Fibroblast of lung (primary cell): ENCODE measurements at places on chromosomes 5 and 9. TPM values are rescaled to one million over a fixed set of nuclear protein-coding genes. Genes with fewer than 3 reads are reported as not detected.

- no peak overlapping the region for H3K4me3 ChIP-seq
- no peaks in the 10 kb centered on the region for H3K4me1 ChIP-seq
- no peaks in the 10 kb centered on the region for H3K36me3 ChIP-seq
- H3K27me3 ChIP-seq: no peaks in the 10 kb centered on the region
- no peak for DNase-seq
These were observed 275.5 kb downstream of the SPOCK1 start for GRCh38 chr5:137223324-137224295.

DNA sequence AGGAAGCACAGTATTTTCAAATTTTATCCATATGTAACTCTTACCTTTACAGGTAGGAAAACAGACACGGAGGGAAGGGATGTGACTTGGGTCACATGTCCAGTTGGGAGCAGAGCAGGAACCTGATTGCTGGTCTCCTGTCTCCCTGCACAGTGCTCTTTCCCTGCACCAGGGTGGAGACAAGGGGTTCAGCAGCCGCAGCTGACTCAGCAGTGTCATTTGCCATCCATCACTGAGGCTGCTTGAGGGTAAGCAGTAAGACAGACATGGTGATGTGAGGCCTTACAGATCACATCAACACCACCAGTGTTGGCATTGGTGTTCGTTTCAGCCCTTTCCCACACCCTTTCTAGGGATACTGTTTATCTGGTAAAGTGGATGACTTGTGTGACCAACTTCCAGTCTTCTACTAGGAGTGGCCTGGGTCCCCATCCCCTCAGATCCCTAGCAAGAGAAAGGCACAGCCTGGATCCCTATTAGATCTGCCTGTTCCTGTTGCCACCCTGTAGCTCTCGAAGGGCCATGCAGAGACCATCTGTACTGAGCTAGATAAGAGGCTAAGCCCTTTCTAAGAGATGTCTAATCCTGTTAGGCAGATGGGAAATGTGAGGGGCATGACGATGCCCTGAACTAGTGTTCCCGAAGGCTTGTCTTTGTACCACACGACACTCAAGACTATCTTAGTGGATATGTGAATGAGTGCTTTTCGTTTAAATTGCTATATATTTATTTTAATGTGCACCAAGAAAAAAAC lies 29.1 kb downstream of the FRMPD1 start:
- no peak for DNase-seq
- no peak overlapping the region for H3K4me3 ChIP-seq
- no peaks in the 10 kb centered on the region for H3K4me1 ChIP-seq
- no peaks in the 10 kb centered on the region for H3K36me3 ChIP-seq
- no peak overlapping the region for H3K27ac ChIP-seq
- H3K27me3 ChIP-seq: peaks cover 8% of the 10 kb centered on the region

DNA sequence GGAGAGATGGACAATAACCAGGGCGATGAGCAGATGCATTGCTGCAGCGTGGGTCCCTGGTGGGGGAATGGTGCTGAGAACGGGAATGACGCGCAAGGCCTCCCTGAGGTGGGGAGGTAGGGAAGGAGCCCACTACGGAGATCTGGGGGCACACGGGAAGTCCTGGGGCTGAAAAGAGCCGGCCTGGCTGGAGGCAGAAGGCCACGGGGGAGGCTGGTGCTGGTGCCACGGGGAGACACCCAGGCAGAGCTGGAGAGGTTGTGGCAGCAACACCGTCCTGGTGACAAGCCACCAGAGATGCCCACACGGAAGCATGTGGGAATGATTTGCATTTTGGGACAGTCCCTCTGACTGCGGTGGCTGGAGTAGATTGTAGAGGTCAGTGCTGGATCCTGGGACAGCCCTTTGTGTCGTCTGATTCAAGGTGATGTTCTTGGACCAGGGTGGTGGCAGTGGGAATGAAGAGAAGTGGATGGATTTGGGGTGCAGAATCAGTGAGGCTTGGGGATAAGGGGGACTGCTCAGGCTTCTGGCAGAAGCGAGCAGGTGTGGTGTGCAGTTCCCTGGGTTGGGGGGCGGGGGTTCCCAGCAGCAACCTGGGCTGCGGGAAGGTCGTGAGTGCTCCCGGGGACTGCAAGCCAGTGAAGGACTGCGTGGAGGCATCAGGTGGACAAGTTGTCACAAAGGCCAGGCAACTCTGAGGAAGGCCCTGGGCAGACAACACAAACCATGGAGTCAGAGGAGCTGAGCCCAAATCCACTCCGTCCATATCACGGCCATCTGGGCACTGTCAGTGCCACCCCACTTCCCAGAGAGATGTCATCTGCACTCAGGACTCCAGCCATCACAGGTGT lies 25.2 kb upstream of the CNOT6 start:
- peaks cover 2% of the 10 kb centered on the region for H3K27me3 ChIP-seq
- DNase-seq: no peak
- no peaks in the 10 kb centered on the region for H3K36me3 ChIP-seq
- H3K4me1 ChIP-seq: no peaks in the 10 kb centered on the region

The ADAMTS6 gene
- total RNA-seq: 45.2 and 48.3 TPM in 2 replicates

GRCh38 chr5:146623666-146624065 lies 107.7 kb upstream of the GPR151 start:
- no peak overlapping the region for H3K4me3 ChIP-seq
- no peak overlapping the region for H3K27ac ChIP-seq
- no peaks in the 10 kb centered on the region for H3K27me3 ChIP-seq
- H3K4me1 ChIP-seq: no peaks in the 10 kb centered on the region

- peaks cover 3% of the 10 kb centered on the region for H3K4me1 ChIP-seq
- H3K27me3 ChIP-seq: no peaks in the 10 kb centered on the region
- H3K4me3 ChIP-seq: no peak overlapping the region
- no peak overlapping the region for H3K27ac ChIP-seq
- H3K36me3 ChIP-seq: no peaks in the 10 kb centered on the region
These were observed 458.5 kb downstream of the RAB3C start for GRCh38 chr5:59041355-59041754.

DNA sequence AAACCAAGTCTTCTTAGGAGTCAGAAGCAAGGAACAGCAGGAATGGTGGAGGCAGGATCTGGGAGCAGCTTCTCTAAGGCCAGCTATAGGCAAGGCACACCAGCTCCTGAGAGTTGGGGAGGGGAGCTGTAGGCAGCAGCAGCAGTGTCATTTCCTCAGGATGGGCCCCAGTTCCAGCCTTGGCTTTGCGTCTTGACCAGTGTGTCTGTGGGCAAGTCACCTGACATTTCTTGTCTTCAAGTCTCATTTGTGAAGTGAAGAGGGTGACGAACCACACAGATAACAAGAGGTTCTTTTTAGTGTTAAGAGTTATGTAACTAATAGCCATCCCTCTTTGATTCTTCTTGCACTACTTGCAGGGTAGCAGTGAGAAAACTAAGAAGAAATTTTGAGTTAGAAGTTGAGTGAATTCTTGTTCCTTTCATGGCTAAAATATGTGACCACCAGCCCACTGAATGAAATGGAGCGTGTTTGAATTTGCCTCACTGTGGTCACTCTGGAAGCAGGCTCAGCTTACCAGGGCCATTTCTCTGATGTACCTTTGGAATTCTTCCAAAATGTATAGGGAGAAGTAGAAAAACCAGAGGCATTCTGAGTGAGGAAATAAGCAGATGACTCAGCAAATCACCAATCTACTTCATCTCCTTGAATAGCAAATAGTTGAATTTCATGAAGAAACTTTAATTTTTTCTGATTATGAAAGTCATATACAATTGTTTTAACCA lies 42.4 kb downstream of the RHOBTB3 start:
- no peak overlapping the region for H3K4me3 ChIP-seq
- H3K27me3 ChIP-seq: no peaks in the 10 kb centered on the region
- H3K27ac ChIP-seq: no peak overlapping the region
- peak; percentile 89 for DNase-seq
- peaks cover 10% of the 10 kb centered on the region for H3K36me3 ChIP-seq
- no peaks in the 10 kb centered on the region for H3K4me1 ChIP-seq

- peak overlapping the region; percentile 83 for H3K27ac ChIP-seq
- H3K4me3 ChIP-seq: no peak overlapping the region
- peak; percentile 92 for DNase-seq
These were observed 23.8 kb downstream of the SHC3 start for GRCh38 chr9:89154651-89155336.

- peak; percentile 94 for DNase-seq
- H3K36me3 ChIP-seq: peaks cover 2% of the 10 kb centered on the region
- H3K4me1 ChIP-seq: peaks cover 17% of the 10 kb centered on the region
- H3K4me3 ChIP-seq: no peak overlapping the region
These were observed 34.8 kb downstream of the ITGA2 start for GRCh38 chr5:53023969-53024368.

GRCh38 chr5:69308046-69308553 lies 24.5 kb downstream of the CCDC125 start:
- H3K4me1 ChIP-seq: no peaks in the 10 kb centered on the region
- no peaks in the 10 kb centered on the region for H3K36me3 ChIP-seq
- peak; percentile 20 for DNase-seq
- no peak overlapping the region for H3K4me3 ChIP-seq
- no peak overlapping the region for H3K27ac ChIP-seq

The INSL4 gene
- total RNA-seq: not detected in 2 replicates

- DNase-seq: no peak
- H3K27ac ChIP-seq: no peak overlapping the region
- no peaks in the 10 kb centered on the region for H3K4me1 ChIP-seq
- no peaks in the 10 kb centered on the region for H3K27me3 ChIP-seq
- H3K4me3 ChIP-seq: no peak overlapping the region
- no peaks in the 10 kb centered on the region for H3K36me3 ChIP-seq
These were observed 370.4 kb downstream of the GLIS3 start for GRCh38 chr9:3929345-3930047.

DNA sequence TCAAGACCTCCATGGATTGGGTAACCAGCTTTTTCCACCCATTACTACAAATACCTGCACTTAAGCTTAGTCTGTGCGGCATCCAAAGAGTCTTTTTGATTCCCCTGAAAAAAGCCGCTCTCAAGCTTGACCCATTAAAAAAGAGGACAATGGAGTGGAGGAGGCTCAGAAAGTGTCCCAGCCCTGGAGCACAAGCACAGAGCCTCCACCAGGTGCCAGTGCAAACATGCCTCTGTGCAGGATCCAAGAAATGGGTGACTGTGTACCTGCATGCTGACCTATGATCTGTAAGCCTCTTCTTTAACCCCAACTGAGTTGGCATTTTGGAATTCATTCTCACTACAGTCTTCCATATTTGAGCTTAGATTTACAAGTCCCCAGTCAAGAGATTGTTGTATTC lies 168.3 kb upstream of the TLE4 start:
- H3K4me3 ChIP-seq: no peak overlapping the region
- no peaks in the 10 kb centered on the region for H3K36me3 ChIP-seq
- H3K27me3 ChIP-seq: no peaks in the 10 kb centered on the region
- no peak for DNase-seq
- no peak overlapping the region for H3K27ac ChIP-seq
- H3K4me1 ChIP-seq: no peaks in the 10 kb centered on the region

GRCh38 chr9:2622461-2623287 lies 1.1 kb downstream of the VLDLR start:
- DNase-seq: peak; percentile 27
- peak overlapping the region; percentile 16 for H3K27ac ChIP-seq
- no peaks in the 10 kb centered on the region for H3K36me3 ChIP-seq
- no peaks in the 10 kb centered on the region for H3K27me3 ChIP-seq
- H3K4me1 ChIP-seq: no peaks in the 10 kb centered on the region

- no peak overlapping the region for H3K27ac ChIP-seq
- H3K4me3 ChIP-seq: no peak overlapping the region
- H3K36me3 ChIP-seq: no peaks in the 10 kb centered on the region
- no peak for DNase-seq
These were observed 16.2 kb downstream of the ANKH start for GRCh38 chr5:14855366-14855765.
